Stimulated activated effector memory CD8-positive, alpha-beta T cell treated with anti-CD3 and anti-CD28 coated beads, Interleukin-12 subunit alpha, Interleukin-12 subunit beta, amount 100 ng/mL, for 72 hours (primary cell): ENCODE measurements at places on chromosomes 1 and 21.

DNA sequence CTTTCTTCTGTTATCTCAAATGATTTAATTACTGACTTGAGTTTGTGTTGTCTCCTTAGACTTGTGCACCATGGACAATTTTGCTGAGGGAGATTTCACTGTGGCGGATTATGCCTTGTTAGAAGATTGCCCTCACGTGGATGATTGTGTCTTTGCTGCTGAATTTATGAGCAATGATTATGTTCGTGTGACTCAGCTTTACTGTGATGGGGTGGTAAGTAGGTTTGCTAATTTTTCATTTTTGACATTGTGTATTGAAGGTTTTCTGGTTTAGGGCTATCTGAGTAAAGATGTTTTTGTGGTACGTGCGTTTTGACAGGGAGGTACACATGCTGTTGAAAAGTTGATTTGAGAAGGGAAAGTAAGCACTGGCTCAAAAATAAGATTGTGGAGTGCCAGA lies 14.1 kb downstream of the TTC3 start:
- no peak for DNase-seq

DNA sequence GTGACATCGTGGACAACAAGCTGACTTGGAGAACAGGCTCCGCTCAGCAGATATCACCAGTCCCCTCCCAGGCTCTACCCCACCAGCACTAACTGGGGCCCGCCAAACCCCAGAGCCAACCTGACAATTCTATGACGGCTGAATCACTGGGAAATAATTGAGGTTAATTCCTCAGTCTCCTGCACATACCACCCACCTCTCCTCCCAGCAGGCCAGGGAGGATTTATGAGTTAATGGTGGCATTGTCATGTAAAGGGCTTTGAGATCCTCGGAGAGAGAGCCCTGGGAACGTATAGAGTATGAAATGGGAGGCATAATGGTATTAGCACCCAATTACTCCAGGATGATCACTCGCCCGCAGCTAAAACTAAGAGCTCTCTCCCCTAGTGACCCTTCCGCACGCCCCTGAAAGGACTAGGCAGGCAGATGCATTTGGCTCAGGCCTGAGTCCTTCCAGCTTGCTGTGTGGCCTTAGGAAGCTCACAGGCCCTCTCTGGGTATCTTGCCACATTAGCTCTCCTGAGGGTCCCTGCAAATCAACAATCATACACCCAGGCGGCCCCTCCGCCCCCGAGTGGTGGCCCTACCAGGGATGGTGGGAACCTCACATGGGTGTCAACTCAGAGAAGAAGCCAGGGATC lies 27.3 kb upstream of the PAX7 start:
- DNase-seq: no peak

- DNase-seq: no peak
These were observed 25.5 kb downstream of the ETV3L start for GRCh38 chr1:157073944-157074685.

GRCh38 chr1:12195416-12195815 lies 28.6 kb downstream of the TNFRSF1B start:
- no peak for DNase-seq

GRCh38 chr1:184649451-184649888 lies 105.2 kb downstream of the EDEM3 start:
- DNase-seq: no peak

- no peak for DNase-seq
These were observed 97.3 kb downstream of the RAVER2 start for GRCh38 chr1:64842224-64842623.

GRCh38 chr1:26410706-26411623 lies at the start of gene LIN28A:
TSS of gene LIN28A (plus strand) at chr1:26410817. CDS start at chr1:26410892, 75 bp downstream.
- DNase-seq: no peak

GRCh38 chr1:66211521-66211920 lies 322.4 kb upstream of the SGIP1 start:
- no peak for DNase-seq

- no peak for DNase-seq
These were observed 9.8 kb upstream of the CELSR2 start for GRCh38 chr1:109239409-109240068.

GRCh38 chr1:29458737-29459619 lies 222.7 kb downstream of the PTPRU start:
- DNase-seq: no peak

DNA sequence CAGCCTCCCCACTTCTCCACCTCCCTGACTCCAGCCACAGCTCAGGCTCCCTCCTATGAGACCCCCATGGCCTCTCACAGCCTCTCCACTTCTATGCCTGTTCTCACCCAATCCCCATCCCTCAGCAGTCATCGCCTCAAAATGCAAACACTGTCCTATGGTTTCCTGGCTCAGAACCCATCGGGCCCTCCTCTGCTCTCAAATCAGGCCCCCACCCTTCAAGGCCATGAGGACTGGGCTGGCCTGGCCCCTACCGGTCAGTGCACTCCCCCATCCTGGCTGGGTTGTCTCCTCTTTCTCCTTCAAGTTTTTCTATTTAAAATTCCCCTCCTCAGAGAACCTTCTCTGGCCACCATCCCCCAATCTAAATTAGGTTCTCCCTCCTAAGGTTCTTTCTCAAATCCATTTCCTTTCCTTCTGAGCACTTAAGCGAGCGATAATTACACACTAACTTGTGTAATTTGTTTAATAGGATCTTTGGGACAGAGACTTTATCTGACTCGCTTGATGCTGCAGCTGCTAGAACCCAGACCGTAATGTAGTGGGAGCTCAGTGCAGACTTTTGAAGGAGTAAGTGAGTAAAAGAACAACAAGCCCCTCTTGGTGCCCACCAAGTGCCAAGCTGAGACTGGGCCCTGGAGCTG lies 347.2 kb downstream of the MATN1 start:
- DNase-seq: no peak

DNA sequence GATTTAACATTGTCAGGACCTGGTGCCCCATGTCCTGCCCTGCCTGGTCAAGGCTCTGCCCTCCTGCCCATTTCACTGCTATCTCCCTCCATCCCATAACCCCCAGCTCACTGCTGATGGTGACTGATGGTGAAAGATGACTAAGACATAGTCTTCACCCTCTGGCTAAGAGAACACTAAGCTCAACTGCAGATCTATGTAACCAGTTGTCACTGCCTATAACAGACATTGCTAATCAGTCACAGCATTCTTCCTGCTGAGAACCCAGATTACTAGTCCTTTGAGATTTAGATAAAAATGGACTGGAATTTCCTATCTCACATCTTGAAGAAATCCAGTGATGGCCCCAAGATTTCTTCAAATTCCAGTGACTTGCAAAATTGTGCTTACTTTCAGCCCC lies 8.0 kb upstream of the ZNF362 start:
- no peak for DNase-seq

DNA sequence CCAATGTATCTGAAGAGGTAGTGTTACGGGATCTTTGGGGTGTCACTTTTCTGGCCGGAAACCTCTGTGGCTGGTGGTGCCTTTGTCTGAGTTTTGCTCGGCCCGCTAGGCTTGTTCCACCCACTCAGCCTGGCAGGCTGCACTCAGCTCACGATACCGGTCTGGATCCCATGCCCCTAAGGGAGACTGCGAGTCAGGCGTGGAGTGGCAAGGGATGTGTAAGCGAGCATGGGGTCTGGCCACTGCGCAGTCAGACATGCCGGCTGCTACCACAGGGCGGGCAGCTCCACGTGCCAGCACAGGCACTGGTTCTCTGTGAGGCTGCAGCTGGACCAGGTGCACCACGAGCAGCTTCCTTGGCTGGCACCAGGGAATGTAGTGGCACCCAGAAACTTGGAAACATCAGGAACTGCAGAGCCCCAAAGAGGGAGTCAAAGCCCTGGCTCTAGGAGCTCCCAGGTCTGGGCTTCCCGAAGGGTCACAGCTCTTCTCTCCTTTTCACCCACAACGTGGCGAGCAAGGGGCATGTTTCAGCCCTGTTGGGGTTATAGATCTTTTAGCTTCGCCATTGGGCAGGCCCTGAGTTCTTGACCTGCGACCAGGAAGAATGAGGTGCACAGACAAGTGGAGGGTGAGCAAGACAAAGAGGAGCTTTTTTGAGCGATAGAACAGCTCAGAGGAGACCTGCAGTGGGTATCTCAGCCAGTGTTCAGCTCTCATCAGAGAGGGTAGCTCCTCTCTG lies 23.8 kb upstream of the LRRC8C start:
- peak; percentile 82 for DNase-seq
